Activated CD4-positive, alpha-beta T cell treated with anti-CD3 and anti-CD28 coated beads, Interleukin-2, amount 10 ng/mL, durations not matched to agents 7 days and 5 days (primary cell): ENCODE measurements at places on chromosomes 1 and 21. TPM values are rescaled to one million over a fixed set of nuclear protein-coding genes. Genes with fewer than 3 reads are reported as not detected.

DNA sequence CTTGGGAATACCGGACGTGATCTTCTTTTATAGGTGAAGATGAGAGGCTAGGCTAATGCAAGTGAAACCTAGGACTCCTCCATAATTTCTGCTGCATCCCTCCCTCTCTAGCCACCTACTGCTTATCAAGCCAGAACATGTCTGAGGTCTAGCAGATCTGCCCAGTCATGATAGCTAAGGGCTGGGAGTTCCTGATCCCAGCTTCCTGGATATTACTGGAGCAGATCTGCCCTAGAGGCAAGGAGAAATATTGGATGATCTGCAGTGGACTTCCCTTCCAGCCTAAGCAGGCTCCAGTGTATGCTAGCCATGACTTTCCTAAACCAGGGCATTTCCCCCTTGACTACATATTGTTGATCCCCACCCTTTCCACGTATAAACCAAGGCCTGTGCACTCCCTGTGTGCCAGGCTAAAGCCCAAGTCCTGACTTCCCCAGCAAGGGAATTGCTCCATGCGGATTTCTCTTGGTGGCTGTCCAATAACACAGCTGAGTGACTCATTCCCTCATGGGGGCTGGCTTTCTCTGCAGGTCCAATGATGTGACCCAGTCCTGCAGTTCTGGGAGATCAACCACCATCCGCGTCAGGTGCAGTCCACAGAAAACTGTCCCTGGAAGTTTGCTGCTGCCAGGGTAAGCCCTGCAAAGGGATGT lies 15.5 kb upstream of the SARS1 start:
- DNase-seq = no peak

- peak; percentile 27 for DNase-seq
These were observed 1.0 kb upstream of the NIBAN1 start for GRCh38 chr1:184975208-184975870.

Gene LMX1A
- not detected for total RNA-seq

Gene PTCH2
- total RNA-seq = 0.94 TPM

Gene ZSWIM5
- 0.62 TPM for total RNA-seq

Gene GPA33
- 2.2 TPM for total RNA-seq

GRCh38 chr21:29888437-29888836 lies 51.4 kb downstream of the GRIK1 start:
- DNase-seq = no peak

DNA sequence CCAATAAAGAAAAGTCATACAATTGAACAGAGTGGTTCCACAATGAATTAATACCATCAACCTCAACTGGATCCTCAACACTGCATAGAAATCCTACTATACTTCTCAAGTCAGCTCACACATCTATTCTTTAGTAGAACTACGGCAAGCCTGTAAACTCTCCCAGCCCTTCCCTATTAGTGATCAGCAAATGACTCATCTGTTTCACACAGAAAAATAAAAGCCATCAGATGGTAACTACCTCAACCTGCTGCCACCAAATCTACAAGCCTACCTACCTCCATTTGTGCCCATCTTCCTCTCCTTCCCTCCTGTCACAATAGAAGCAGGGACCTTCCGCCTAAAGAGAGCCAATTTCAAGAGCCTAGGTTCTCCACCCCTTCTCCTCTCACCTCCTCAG lies 63.6 kb downstream of the DMAP1 start:
- no peak for DNase-seq

DNA sequence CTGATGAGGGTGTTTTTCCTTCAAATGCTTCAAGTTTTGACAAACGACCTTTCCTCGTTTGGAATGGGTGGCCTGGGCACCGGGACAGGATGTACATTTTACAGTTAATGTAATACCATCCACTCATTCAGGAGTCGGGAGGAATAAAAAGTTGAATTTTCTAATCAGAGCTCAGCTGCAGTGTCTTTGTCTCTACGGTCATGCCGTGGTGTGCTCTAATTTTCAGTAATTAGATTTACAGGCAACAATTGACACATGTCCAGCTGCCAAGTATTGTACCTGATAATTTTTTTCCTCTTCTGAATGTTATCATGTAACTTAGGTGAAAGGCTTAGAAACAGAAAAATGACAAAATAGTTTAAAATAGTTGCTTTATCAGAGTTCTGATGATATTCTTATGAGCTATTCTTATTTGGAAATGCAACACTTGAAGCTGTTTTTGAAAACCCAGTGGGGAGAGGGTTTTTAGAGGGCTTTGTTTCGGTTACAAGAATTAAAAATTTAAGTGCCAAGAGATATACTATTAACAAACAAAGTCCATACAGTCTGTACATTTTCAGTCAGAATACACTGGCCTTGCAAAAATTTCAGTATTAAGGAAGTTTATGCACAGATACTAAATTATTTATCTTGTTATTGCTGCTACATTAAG lies 1.0 kb downstream of the CDKN2C start:
- DNase-seq = no peak

DNA sequence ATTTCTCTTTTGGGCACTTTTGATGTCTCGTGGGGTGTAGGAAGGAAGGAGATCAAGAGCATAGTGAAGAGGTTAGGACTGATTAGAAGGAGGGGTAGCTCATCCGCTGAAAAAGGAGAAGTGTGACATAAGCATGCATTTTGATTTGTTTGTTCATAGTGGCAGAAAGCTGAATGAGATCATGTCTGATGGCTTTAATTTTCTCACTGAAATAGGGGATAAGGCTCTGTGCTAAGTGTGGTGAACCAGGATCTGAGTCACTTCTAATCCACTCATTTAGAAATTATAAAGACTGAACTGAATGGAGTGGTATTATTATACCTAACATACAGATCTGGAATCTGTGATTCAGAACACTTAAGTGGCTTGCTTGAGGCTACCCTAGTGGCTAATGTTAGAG lies 344.5 kb downstream of the PDE4B start:
- no peak for DNase-seq

DNA sequence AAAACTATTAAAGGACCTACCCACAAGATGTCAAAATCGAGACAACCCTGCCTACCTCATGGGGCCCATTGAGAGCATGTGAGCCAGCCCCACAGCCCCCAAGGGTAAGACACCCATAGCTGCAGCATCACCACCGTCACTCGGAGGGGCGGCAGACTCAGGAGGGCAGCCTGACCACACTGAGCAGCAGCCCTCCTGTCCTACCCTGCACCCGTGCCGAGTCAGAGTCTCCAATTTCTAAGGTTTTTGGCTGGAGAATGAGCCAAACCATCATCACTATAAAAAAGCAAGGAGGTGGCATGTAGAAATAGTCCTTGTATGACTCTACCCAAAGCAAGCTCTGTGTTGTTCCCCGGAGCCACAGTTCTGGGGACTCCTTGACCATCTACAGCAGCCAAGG lies 94.7 kb downstream of the SSBP3 start:
- DNase-seq = no peak

DNA sequence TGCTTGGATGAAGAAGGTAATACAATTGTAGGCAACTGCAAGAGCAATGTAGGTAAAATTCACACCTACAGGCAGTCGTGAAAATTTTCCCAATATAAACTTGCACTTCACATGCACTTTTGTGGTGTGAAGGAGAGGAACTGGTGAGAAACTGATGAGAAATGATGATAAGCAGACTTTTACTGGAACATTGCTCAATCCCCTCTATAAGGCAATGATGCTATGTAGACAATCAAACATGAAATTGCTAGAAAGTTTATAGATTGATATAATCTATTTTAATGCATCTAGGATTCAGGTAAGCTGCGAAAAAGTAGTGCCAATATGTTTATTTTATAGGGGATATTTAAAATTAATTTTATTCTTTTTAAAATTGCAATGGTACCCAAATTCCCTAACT lies 802.2 kb downstream of the KCNT2 start:
- no peak for DNase-seq

DNA sequence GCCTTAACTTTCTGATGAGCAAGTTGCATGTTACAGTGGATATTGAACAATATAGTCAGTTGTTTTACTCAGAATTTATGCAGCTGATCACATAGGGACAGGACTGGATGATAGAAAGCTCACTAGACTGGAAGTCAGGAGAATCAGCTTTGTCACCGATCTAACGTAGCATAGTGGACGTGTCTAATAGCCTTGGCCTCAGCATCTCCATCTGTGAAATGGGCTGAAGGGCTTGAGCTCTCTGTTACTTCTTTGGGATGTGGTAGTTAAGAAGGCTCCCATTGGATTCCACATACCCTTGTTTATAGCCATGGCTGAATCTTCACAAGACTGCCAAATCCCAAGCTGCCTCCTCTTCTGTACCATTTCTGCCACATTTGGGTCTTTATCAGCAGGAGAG lies 190.6 kb downstream of the GRIK1 start:
- DNase-seq = no peak

GRCh38 chr1:19596065-19596713 lies 47.9 kb upstream of the NBL1 start:
- no peak for DNase-seq

- DNase-seq = no peak
These were observed 593.5 kb downstream of the KIF26B start for GRCh38 chr1:245748240-245748639.
